Occipital lobe (tissue), 3 donors: ENCODE measurements at places on chromosomes 4 and X. TPM values are rescaled to one million over a fixed set of nuclear protein-coding genes. Genes with fewer than 3 reads are reported as not detected.

- DNase-seq: no peak
These were observed 182.6 kb upstream of the NUDT6 start for GRCh38 chr4:123105026-123105420.

DNA sequence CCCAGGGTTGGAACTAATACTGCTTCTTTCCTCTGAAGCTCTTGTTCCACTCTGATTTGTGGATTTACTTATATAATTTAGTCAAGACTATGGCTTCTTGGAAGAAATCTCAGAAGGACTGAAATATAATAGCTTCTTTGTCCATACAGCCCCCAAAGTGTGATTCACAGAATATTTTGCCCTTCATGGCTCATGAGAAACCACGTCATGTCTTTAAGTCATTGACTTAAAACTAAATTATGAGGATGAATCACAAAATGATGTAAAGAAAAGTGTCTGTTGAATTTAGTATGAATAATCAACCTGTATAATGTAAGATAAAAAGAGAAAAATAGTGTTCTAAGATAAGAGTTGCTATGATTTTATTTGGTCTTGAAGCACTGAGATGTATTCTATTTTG is 43.3 kb upstream of the AGA start:
- no peak for DNase-seq

CTAG2 gene
- total RNA-seq: not detected

GRCh38 chr4:113682730-113683537 is 78.6 kb downstream of the CAMK2D start:
- DNase-seq: no peak

DNA sequence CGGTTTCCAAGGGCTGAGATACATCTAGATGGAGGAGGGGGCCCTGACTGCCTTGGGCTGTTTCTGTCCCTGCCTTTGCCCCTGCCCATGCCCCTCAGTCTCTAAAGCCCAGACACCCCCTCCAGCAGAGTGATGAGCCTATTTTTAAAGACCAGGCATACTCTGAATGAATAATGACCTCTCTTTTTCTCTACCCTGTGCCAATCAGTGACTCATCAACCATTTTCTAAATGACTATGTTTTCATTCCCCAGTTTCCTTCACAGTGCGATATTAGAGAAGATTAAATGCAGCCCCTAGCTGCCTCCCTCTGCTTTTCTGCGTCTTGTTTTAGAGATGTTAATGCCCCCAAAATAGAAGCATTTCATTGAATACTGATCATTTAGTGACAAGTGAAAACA is 15.5 kb upstream of the NHS start:
- DNase-seq: no peak

- no peak for DNase-seq
These were observed 137.2 kb upstream of the ARHGEF9 start for GRCh38 chrX:63922221-63922620.

- DNase-seq: no peak
These were observed 91.8 kb downstream of the SHISA3 start for GRCh38 chr4:42489095-42489494.

GRCh38 chr4:131302108-131302507 is 1847.0 kb upstream of the PCDH10 start:
- no peak for DNase-seq

DNA sequence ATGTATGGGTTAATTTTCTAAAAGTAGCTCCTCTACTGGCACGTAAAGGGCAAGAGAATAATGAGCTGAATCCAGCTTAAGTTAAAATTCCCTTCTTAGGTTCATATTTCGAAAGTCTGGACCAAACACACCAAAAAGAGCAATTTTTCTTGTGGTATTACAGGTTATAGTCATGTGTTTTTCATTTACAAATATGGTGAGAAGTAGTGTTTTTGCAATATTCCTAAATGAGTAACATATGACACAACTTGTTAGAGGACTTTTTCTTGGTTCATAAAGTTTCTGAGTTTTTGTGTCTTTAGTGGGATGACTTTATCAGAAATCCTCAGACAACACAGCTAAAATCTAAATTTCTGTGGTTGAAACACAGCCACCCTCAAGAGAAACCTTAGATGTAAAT is 172.1 kb downstream of the AFF2 start:
- DNase-seq: no peak

DNA sequence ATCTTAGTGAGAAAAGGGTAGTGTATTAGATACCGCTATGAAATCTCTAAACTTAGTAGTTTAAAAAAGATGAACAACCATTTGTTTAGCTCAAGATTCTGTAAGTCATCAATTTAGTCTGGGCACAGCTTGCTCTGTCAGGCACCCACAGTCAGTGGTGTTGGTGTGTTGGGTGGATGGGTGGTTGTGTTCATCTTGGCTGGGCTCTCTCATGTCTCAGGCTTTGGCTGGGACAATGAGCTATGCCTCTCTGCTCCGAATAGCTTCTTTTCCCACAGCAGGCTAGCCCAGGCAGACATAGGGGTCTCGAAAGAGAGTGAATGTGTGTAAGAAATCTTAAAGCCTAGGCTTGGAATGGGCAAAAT is 127.0 kb upstream of the GATB start:
- no peak for DNase-seq

THAP9 gene
- total RNA-seq: 21.4 TPM

- no peak for DNase-seq
These were observed 79.1 kb upstream of the TFDP3 start for GRCh38 chrX:133297284-133297683.

CDKL2 gene
- total RNA-seq: 59.4 TPM

RNF175 gene
- total RNA-seq: 26.7 TPM

DNA sequence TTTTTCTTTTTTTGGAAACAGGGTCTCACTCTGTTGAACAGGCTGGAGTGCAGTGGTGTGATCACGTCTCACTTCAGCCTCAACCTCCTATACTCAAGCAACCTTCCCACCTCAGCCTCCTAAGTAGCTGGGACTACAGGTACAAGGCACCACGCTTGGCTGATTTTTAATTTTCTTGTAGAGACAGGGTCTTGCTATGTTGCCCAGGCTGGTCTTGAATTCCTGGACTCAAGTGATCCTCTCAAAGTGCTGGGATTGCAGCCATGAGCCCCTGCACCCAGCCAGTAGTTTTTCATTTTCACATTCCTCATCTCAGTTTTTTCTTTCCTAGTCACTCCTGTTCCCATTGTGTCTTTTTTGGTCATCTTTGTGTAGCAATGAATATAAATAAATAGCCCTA is 11.1 kb downstream of the USO1 start:
- DNase-seq: no peak

DNA sequence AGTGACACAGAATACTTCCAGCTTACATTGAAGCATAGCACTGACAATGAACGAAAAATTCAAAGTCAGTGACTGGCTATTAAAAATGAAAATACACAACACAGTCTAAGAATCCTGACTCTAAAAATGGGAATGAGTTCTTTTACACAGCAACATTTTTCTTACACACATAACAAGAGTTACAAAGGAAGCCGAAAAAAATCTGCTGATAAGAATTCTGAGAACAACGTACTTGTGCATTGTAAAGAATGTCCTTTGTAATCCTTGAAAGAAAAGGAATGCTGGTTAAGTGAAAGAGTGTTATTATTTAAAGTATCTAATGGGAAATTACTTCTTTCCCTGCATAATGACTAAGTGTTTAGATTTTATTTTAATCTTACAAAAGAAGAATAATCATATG is 199.4 kb downstream of the PRDM5 start:
- DNase-seq: no peak

PNMA6A gene
- 18.1 TPM for total RNA-seq

DNA sequence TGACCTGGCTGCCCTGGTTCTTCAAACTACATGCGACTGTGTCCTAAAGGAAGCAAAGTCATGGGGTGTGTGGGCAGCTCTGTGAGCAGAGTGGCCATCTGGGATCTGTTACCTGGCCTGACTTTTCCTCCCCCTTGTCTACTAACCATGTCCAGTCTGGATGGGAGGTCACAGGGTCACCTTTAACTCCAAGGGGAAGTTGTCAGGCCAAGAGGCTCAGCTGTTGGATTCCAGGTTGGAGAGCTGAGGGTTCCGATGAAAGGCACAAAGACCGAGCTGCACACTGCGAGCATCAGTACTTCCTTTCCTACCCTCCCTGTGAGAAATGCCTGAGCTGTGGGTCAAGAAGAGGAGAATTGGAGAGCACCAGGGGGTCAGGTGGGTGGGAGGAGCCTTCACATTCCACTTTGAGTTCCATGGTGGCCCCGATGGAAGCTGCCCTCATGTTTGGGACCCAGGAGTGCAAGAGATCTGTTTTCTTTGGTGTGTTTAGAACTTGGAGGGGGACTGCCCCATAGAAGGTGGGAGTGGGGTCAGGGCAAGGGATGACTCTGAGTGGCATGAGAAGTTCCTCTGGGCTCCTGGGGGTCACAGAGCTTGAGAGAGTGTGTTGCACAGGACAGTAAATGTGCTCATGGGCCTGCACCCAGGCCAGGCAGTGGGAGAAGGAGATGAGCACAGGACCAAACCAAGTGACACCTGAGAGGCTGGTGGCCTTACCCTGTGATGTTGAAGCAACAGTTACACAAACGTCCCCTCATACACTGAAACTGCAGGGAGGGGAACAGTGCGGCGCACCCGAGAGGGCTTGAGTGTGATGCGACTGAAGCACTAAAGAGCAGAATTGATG is 36.2 kb downstream of the RGS12 start:
- DNase-seq: no peak

DNA sequence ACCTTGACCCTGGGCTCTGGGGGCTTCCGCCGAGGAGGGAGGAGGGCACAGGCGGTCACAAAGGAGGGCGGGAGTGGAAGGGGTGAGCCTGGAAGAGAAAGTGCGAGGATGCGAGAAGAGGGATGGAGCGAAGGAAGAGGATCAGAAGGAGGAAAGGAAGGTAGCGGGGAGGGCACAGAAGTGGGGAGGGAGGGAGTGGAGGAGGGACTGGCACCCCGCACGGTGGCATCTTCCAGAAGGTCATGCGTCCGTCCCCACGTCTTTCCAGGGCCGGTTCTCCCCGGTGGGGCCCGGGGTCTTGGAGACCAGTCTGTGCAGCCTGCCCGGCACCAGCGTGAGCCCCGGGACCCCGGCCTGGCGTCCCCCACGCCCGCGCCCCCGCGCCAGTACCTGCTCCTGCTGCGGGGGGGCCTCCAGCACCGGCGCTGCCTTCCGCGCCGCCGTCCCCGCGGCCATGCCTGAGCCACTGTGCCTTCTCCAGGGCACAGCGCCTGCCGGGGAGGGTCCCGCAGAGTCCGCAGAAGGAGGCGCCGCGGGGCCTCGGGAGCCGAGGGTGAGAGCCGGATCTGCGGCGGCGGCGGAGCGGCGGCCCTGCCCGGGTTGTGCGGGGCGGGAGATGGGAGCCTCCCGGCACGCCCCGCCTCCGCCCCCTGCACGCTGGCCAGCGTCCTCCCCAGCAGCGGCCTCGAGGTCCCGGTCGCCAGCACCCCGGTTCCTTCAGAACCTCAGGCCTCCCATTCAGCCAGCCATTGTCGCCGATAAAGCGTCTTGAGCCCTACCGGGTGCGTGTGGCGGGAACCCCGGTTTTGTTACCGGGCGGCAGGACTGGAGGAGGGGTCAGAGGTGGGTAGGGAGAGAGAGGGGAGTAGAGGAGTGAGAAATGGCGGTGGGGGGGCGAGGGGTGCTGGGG is at the start of gene RNF175:
Gene RNF175, minus strand, starts transcription at position 618 of the 910 bp plus-strand sequence. Its CDS starts 162 bp downstream, at position 456.
- peak; percentile 34 for DNase-seq

DNA sequence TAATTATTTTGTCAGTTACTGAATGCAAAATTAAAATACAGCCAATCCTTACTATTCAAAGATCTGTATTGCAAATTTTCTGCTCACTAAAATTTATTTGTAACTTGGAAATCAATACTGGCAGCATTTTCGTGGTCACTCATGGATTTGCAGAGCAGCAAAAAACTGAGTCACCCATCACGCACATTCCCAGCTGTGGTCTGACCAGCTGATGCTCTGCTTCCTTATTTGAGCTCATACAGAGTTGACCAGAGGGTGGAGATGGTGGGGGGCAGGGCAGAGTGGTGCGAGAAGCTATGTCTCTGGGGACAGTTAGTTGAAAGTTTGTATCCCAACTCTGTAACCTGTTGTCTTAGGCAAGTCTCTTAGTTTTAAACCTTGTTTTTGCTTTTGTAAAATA is 214.8 kb downstream of the SPCS3 start:
- no peak for DNase-seq

DACH2 gene
- 6.4 TPM for total RNA-seq

DTHD1 gene
- total RNA-seq: 0.94 TPM

DNA sequence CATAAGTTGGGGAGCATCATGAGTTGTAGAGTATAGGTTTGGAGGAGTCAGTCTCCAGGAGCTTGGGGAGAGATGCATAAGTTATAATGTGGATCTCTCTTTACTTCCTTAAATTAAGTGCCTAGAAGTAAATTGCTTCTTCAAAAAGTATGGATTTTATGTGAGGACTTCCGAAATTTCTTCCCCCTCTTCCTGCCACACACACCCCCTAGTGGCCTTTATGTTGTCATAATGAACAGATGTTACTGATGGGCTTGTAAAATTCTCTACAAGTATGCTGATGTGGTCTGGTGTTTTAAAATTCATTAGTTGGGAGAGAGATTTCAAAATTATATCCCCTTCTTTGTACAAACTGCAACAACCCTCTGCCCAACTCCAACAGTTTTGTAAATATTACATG is 2.3 kb upstream of the METTL14 start:
- no peak for DNase-seq

GRCh38 chr4:52079659-52080058 is 28.6 kb downstream of the SPATA18 start:
- no peak for DNase-seq

DNA sequence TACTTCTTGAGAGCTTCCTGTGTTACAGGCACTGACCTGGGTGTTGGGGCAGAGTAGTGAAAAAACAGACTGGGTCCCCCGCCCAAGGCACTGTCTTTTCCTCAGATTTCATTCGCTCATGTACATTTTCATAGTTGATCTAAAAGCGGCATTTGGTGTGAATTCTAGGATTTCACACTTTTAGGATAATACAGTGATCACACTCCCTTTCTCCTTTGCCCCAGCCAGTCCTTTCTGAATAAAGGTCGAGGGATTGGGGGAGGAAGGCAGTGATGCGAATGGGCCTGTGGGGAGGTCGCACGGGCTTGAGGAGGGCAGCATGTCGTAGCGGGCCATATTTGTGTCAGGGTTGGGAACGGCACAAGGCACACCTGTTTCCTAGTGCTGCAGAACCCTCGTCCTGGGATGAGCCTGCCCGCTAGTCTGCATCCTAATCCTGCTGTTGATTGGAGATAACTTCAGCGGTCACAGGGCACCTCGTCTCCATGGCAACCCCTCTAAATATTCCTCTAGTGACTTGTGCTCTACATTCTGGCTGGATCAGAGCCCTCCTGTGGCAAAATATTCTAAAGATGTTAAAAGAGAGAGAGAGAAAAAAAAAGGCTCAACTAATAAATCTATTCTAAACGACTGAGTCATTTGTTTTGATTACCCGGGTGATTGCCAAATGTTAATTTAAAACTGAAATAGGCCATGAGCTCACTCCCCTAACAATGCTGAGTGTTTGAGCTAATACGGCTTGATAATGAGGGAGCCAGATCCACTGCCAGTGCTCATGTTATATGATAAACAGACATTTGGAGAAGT is 21.8 kb downstream of the FHL1 start:
- peak; percentile 3 for DNase-seq

GRCh38 chrX:86066998-86067397 is 19.6 kb upstream of the CHM start:
- DNase-seq: no peak

MGAT4D gene
- not detected for total RNA-seq
